ENCODE measurements at places on chromosomes 1 and 21. TPM values are rescaled to one million over a fixed set of nuclear protein-coding genes. Genes with fewer than 3 reads are reported as not detected.

The CDK18 gene
- total RNA-seq = 32.0 TPM

GRCh38 chr21:46112725-46113215 is 14.9 kb downstream of the COL6A2 start:
- no peak for DNase-seq
- H3K27ac ChIP-seq = no peak overlapping the region
- H3K27me3 ChIP-seq = no peaks in the 10 kb centered on the region
- peaks cover 18% of the 10 kb centered on the region for H3K36me3 ChIP-seq
- H3K4me3 ChIP-seq = no peak overlapping the region

- no peaks in the 10 kb centered on the region for H3K36me3 ChIP-seq
- no peak for DNase-seq
- H3K4me3 ChIP-seq = no peak overlapping the region
- no peaks in the 10 kb centered on the region for H3K27me3 ChIP-seq
- H3K27ac ChIP-seq = no peak overlapping the region
Observed at GRCh38 chr1:213876531-213876930, 111.2 kb upstream of the PROX1 start.

DNA sequence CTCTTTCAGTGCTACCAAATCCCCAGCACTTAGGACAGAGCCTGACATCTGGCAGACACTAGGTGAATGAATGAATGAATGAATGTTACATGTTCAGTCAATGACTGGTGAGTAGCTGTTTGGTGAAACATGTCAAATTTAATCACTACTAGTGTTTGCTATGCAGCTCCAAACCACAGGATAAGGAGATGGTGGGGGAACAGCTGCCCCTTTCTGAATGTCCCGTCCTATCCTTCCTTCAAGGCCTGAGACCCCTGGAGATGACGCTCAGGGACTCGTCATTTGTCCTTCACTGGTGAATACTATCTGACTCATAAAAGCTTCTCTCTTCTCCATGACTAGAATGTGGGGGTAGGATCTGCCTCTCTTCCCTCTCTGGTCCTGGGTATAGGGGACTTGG is 175.4 kb downstream of the HIVEP3 start:
- no peaks in the 10 kb centered on the region for H3K36me3 ChIP-seq
- no peaks in the 10 kb centered on the region for H3K4me1 ChIP-seq
- no peak overlapping the region for H3K27ac ChIP-seq
- no peak for DNase-seq
- no peak overlapping the region for H3K4me3 ChIP-seq

DNA sequence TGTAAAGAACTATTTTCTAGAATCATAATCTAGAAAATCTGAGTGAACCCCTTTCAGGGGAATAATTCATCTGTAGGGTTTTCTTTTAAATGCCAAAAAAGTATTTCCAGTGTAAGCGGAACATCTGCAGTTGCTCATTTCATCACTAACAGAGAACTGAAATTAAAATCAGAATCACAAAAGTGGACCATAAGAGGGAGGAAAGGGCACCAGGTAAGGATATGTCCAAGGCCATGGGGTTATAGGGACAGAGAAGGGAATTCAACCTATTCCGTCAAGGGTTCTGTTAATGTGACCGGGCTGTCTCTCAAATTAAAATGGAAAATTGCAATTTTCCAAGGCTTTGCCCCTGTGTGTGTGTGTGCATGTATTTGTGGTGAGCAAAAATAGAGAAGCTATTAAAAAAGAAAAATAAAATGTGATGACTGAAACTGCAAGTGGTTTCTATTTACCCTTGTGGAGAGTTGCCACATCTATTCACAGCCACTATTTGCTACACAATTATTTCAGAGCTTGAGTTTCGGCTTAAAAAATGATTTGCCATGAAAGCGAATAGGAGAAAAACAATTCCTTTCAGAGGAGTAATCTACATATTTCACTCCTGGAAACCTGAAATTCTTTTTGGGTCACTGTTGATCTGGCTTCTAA is 53.1 kb downstream of the APP start:
- H3K36me3 ChIP-seq = no peaks in the 10 kb centered on the region
- DNase-seq = no peak
- no peak overlapping the region for H3K27ac ChIP-seq
- H3K4me3 ChIP-seq = no peak overlapping the region

Data from HCT116 (cell line).